Femur (tissue), 1 donor: ENCODE measurements at places on chromosomes 1 and 21.

DNA sequence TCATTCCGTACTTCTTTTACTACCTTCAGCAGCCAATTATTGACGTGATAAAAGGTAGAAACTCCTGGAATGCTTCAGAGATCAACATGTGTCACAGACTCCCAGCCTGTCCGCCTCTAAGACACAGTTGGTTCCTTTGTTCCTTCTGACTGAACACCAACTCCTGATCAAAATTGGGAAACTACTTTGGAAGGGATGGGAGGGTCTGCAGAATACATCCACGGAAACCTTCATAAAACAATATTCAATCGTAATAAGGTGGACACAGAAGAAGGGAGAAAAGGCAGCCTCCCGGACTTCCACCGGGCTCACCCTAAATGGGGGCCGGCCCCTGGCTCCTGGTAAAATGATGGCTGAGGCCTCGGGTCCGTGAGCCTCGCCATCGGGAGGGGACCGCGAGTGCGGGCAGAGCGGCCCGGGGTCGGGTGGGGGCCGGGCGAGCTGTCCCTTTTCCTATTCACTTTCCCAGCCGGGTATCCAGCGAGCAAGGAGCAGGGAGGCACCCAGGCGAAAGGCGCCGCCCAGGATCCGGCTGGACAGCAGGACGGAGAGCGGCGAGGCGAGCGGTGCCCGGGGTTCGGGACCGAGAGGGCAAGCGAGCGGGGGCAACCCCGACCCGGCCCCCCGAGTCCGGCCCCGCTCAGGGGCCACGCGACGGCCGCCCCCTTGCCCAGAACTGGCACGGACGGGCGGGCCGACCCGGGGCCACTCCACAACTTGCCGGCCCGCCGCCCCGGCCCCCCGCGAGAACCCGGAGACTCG, 805 bp downstream of the NRIP1 start:
- DNase-seq = peak; percentile 67

DNA sequence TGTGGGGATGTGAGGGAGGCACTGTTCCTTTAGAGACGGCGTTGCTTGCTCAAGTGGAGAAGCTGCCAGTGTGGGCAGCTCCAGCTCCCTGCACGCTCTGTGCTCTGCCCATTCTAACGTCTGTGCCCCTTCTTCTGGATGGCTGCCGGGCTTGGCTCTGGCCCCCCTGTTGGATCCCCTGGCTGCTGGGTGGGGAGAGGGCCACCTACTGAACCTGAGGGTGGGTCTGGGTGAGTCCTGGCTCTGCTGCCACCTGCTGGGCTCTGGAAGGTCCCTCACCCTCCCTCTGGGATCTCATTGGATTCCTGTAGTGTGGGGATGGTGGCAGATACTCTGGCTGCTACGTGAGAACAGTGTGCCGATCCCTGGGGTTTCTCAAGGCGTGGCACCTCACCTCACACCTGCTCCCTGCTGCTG, 5.0 kb downstream of the PFKL start:
- DNase-seq = no peak

DNA sequence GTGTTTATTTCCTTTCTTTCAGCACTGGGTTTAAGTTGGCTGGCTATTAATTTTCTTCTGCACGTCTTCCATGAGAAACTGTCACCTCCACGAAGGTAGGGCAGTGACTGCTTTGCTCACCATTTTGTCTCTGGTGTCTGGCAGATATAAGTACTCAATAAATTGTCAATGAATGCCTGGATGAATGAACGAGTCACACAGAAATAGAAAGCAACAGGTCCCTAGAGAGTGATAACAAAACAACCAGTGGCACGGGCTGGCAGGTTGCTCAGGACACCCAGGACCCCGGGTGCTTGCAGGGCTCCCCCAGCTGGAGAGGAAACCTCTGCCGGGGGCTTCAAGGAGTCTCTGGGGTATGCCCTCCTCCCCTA, 3.2 kb upstream of the MYOC start:
- DNase-seq = no peak

DNA sequence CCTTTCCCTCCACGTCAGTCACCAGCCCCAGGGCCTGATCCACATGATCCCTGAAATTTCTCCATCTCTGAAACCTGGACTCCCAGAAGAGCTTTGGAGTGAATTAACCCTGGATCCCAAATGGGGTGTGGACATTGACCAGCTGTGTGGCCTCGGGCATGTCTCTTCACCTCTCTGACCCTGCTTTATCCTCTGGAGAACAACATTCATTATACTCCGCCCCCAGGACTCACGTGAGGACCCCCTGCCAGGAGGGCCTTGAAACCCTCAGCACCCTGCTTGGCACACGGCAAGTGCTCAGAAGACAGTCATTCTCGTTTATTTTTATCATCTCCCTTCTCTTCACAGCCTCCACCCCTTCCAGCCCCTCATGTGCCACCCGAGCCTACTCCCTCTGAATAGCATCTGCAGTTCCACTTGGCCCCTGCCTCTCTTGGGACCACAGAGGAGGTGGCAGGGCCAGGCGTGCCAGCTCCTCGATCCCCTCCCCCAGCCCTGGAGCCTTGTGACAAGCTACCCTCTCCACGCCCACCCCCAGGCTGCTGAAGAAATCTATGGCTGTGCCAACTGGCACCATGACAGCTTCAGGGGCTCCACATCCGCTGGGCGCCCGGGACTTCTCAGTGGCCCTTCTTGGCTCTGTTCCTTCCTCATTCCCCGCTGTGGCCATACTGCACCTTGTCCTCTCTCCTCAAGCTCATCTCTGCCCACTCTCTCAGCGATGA, 18.0 kb downstream of the ADGRB2 start:
- DNase-seq = peak; percentile 54

- DNase-seq = no peak
Measured at GRCh38 chr1:177937174-177937770, 32.6 kb downstream of the SEC16B start.

GRCh38 chr1:153626904-153627714, at the start of gene S100A13:
TSS of gene S100A13 (minus strand) at chr1:153627505. CDS start at chr1:153626472, 1,033 bp downstream.
- peak; percentile 90 for DNase-seq

- DNase-seq = peak; percentile 86
Measured at GRCh38 chr1:223074445-223075300, 68.4 kb downstream of the TLR5 start.

DNA sequence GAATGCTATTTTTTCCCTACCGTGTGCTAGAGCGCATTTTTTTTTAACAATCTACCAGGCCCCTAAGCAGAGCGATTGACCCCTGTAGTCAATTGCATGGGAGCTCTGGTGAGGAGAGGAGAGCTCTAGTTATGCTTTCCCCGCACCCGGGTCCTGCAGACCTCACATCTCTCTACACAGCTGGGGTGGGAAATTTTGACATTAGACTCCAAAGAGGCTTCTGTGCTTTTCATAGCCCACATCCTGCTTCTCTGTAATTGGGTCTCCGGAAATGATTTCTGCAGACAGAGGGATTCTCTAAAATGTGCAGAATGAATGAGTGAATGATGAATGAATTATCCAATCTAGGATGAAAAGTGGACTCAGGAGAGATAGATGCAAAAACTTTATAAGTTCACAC, 41.5 kb upstream of the DUSP10 start:
- no peak for DNase-seq

GRCh38 chr1:207504438-207504837, 8.5 kb downstream of the CR1 start:
- DNase-seq = no peak

- no peak for DNase-seq
Measured at GRCh38 chr1:114466334-114467014, 44.5 kb downstream of the TRIM33 start.
